GM20000 (cell line): ENCODE measurements at places on chromosomes 5 and 9.

- no peak for DNase-seq
These were observed 14.6 kb downstream of the UBE2D2 start for GRCh38 chr5:139575751-139576150.

DNA sequence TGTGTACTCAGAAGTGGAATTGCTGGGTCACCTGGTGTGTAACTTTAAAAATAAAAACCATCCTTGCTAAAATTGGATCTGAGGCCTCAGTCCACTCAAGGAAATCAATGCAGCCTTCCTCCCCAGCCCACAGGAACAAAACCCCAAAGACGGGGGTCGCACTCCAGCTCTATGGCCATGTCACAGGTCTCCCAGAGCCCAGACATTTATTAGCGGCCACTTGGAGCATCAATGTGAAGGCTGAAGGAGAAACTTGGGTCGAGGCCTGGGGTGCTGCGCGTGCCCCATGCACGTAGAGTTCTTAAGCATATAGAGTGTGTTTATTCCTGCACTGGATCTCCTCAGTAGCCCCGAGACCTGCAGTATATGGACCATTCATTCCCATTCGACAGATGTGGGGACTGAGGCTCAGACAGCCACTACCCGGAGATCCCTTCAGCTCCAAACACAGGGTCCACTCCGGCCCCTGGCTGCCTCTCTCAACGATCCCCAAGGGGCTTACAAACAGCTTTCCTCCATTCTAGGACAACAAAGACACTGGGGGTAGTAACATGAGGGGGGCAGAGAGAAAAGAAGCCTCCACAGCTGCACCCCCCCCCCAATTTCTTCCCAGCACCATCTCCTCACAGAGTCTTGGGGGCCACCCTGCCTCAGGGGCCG, 14.3 kb upstream of the OLFM1 start:
- no peak for DNase-seq

DNA sequence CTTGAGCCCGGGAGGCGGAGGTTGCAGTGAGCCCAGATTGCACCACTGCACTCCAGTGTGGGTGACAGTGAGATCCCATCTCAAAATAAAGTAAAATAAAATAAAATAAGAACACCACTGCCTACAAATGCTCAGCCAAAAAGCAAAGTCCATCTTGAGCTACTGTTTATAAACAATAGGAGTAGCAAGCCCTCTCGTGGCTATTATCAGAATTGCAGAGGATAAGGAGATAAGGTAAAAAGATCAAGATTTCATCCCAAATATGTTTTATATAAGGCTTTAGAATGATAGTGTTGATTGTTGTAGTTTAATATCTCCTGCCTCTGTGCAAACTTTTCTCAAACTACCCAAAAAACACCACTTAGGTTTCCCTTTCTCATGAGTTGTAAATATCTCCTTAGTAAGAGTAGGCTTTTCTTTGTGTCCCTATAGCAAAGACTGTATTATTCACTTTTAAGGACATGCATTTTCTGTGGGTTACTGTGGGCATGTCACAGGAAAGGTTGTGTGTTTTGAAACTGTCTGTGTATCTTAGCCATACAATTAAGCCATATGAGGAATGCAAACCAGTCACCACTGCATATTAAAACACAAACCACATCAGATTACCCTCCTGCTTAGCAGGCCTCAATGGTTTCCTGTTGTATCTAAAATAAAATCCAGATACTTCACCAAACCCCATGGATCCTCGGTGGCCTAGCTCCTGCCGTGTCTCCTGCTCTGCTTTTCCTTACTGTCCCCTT, 31.8 kb upstream of the CKS2 start:
- peak; percentile 72 for DNase-seq

GRCh38 chr5:90866333-90866732, 307.7 kb downstream of the ADGRV1 start:
- peak; percentile 27 for DNase-seq

GRCh38 chr9:99531313-99531712, 290.4 kb upstream of the NR4A3 start:
- DNase-seq: no peak

- no peak for DNase-seq
These were observed 219.8 kb downstream of the AOPEP start for GRCh38 chr9:94946256-94946655.

DNA sequence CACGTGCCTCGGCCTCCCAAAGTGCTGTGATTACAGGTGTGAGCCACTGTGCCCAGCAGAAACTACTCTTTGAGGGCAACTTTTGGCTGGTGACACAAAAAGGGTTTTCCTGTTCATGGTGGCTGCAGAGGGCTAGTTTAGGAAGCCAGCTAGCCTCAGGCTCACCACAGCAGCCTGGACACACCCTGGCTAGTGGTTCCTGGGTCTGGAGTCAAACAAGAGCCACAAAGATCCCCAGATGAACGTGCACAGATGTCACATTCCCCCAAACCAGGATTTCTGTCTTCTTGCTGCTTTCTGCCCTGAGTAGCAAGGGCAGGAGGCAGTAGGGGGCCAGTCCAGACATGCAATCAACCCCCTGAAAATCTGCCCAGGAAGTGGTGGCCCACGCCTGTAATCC, 6.8 kb downstream of the HBEGF start:
- no peak for DNase-seq

DNA sequence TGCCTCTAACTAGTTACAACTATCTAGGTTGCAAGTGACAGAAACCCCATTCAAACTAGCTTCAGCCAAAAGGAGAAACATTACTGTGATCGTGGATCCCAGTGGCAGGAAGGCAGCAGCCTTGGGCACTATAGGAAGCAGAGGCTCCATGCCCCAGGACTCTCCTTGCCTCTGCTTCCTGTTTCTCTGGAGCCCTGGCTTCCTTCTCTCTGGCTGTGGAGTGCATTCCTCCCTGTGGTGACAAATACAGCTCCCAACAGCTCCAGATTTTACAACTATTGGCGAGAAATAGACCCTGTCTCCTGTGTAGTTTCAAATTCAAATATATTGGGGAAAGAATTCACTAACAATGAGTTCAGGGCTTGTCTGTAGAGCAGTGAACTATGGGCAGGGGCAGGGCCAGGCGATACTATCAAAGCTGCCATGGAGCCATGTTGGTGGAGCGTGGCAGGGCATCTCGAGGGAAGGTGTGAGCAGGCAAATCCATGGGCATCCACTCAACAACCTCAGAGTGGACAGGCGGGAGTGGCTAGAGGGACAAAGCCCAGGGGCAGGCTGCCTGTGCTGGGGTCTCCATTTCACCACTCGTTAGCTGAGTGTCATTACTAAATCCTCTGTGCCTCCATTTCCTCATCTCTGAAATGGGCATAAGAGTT, 189.5 kb downstream of the ERCC6L2 start:
- DNase-seq: no peak

- DNase-seq: peak; percentile 41
These were observed 81.2 kb upstream of the CCDC112 start for GRCh38 chr5:115377468-115378217.

DNA sequence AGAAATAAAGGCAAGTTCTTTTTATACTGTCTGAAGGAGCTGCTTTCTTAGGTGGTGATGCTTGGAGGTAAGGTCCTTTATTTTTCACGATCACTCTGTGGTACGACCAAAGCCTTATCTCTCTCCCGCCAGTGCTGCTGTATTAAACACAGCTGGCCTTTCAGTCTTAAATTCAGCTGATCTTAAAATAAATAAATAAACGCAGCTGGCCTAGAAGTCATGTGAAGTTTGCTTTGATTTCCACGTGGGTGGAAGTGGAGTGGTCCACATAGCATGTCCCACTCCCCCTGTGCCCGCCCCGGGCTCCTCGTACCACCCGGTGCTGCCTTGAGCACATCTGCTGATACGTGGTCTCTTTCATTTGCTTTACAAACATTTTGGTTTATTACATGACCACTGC, 260.4 kb downstream of the FANCC start:
- no peak for DNase-seq

- peak; percentile 18 for DNase-seq
These were observed 6.9 kb downstream of the YTHDC2 start for GRCh38 chr5:113520429-113520828.

DNA sequence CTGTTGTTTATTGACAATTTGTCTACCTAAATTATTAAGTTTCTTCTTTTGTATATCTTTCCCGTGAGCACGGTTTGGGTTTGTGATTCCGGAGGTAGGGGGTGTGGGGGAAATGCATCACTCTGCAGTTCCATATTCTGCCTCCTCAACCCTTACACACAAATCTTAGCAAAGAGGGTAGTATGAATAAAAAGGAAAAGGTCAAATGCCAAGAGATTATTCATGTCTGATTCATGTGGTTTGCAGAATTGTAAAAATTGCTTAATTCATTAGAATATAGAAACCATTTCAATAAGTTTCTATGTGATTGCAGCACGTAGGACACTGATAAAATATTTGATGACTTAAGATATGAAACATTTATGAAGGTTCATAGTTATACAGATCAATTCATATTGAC, 601.9 kb downstream of the SEMA5A start:
- no peak for DNase-seq

GRCh38 chr5:102770803-102771202, 15.7 kb downstream of the PAM start:
- DNase-seq: no peak

DNA sequence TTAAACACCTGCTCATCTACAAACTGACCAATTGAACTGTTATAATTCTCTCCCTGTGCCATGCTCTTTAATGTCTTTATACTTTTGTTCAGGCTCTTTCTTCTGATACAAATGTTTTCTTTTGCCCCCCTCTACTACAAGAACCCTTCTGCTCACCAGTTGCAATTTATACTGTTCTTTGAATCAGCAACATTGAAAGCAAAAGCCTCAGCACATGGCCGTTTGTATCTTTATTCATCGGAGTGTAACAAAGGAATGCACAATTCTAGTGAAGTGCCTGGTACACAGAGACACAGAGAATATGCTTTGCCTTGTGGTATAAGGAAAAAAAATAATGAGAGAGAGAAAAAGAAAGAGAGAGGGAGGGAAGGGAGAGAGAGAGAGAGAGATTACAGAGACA, 547.1 kb downstream of the CDH12 start:
- no peak for DNase-seq

DNA sequence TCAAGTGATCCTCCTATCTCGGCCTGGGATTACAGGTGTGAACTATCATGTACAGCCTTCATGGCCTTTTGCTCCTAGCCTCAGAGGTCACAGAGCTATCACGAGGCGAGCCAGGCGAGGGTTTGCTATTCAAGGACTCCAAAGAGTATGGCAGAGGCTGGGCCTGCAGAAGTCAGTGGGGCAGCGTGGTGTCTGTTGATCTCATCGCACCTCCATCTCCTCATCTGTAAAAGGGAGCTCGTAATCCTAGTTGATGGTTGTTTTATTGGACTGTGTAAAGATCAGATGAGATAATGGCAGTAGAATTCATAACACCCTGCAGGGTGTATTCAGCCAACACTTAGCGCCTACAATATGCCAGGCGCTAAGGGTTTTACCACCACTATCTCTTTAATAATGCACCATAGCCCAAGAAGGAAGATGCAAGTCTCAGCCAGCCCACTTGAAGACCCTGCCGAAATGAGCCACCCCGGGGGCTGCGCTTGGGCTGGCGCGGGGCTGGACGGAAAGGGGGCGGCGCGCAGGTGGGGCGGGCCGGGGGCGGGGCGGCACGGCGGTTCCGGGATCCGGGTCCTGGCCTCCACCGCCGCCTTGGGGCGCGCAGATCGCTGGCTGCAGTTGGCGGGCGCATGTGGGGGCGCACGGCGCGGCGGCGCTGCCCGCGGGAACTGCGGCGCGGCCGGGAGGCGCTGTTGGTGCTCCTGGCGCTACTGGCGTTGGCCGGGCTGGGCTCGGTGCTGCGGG, at the start of gene GALNT12:
Gene GALNT12, plus strand, starts transcription at position 601 of the 744 bp plus-strand sequence. Its CDS starts 29 bp downstream, at position 630.
- peak; percentile 79 for DNase-seq

DNA sequence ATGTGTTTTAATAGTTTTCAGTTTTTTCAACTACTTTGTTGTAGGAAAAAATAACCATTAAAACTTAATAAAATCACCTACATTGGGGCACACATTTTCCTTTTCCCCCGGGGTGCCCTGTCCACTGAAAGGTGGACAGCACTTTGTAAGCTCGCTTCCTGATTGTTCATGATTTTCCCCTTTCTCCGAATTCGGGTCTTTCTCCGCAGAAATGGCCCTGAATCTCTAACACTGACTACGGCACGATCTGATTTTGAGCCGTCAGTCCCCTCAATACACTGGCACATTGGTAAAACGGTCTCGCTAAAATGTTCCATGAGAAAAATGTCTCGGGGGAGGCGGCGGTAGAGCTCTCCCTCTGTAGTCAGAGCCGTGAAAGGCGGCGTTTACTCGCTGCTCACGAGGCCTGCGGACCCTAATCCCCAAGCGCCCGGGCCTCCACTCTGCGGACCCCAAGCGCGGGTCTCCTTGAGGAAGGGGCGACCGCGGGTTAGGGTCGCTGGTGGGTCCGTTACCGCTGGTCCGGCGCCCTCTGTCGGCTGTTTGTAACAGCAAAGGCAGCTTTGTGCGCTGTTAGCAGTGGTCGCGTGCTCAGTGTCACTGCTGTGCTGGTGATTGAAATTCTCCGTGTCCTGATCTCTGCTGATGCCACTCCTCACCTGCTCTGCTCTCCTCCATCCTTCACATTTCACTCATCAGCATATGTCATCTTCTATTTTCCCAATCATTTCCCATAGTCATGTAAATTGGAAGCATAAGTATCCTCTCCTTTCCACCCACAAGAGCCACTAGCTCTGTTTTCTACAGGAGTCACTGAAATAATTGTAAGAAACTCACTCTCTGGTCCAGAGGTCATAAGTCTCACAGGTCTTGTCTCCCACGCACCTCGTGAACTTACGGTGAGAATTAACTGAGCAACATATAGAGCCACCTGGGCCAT, 10.8 kb upstream of the IFNA2 start:
- DNase-seq: peak; percentile 48

- DNase-seq: no peak
These were observed 427 bp downstream of the PCYOX1L start for GRCh38 chr5:149358294-149358651.

DNA sequence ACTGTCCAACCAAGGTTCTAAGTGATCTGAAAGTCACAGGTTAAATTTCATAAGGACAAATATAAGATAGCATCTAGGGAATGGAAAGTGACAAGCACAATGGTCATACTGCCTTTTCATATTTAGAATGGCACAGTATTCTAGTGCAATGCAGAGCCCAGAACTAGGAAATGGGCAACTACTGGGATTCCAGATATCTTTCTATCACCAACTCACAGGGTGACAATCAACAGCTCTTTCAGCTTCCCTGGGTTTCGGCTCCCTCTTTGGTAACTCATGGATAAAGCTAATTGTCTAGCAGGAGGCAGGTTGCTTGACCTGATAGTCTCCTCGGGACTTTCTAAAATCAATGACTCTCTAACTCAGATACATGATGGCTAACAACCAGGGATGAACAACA, 60.4 kb downstream of the NR3C1 start:
- DNase-seq: no peak

DNA sequence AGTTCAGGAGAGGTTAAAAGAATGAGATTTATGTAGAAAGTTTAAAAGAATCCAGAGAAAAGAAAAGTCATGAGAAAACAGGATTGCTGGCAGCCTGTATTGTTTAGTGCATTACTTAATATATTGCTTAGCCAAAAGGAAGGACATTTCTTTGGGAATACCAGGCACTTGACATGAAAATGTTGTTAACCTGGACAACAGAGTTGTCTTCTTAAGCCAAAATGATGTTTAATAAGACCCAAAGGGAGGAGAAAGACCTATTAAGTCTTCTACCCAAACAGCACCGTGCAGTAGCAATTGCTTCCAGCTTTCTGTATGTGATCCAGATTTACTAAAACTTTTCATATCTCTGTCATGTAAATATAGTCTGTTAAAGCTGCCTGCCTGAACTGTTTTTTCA, 74.0 kb upstream of the PRLR start:
- no peak for DNase-seq

- no peak for DNase-seq
These were observed 641.0 kb downstream of the DNAH5 start for GRCh38 chr5:13303445-13303844.

GRCh38 chr5:16725575-16725974, 108.8 kb upstream of the RETREG1 start:
- DNase-seq: no peak

- DNase-seq: no peak
These were observed 95.1 kb downstream of the FBXL7 start for GRCh38 chr5:15594977-15595568.
